T-cell (primary cell): ENCODE measurements at places on chromosomes 7 and 10.

DNA sequence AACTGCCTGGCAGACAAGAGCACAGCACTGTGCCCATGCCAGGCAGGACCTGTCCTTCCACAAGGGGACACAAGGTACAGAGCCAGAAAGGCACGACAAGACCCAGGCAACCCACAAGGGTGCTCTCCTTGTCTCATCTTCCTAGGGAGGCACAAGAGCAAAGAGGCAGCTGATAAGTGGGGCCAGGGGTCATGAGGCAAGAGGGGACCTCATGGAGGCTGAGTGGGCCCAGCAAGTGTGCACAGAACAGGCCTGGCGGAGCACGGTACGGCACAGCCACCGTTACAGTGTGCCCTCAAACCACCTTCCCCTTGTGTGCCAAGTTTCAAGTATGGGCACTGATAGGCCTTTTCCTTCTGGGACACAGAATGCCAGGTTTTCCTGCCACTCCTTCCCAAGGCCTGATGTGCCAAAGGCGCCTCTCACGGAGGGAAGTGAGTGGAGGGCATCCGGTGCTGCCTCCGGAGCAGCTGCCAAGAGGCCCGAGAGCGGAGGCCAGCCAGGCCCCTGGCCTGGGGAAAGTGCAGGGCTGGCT is 75.6 kb downstream of the FAM53B start:
- DNase-seq = no peak

GRCh38 chr10:52334595-52334994 is 20.5 kb downstream of the DKK1 start:
- no peak for DNase-seq

- no peak for DNase-seq
Measured at GRCh38 chr10:9291081-9291480, 1236.6 kb downstream of the GATA3 start.

- no peak for DNase-seq
Measured at GRCh38 chr10:5552376-5553321, 27.9 kb downstream of the CALML3 start.

- DNase-seq = no peak
Measured at GRCh38 chr7:137241655-137242360, 101.7 kb downstream of the PTN start.

- no peak for DNase-seq
Measured at GRCh38 chr7:78023191-78023590, 224.6 kb downstream of the PHTF2 start.

- no peak for DNase-seq
Measured at GRCh38 chr10:47062441-47063200, 151.4 kb downstream of the PTPN20 start.

DNA sequence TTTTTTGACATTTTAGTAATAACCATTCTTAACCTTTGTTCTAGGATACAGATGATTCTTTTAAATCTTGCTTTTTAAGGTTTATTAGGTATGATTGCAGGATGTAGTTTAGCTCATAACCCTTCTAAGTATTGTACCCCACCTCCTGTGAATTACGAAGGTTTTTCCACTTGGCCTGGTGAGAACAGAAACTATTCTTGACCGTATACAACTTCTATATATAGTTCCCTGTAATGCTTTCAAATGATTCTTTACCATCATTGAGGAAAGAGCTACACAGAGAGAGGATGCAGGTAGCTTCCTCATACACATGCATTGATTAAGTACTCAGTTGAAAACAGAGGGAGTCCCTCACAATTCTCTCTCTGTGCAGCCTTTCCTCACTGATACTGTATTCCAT is 86.3 kb downstream of the PALS2 start:
- no peak for DNase-seq

- DNase-seq = no peak
Measured at GRCh38 chr7:32511791-32512190, 16.5 kb downstream of the AVL9 start.

DNA sequence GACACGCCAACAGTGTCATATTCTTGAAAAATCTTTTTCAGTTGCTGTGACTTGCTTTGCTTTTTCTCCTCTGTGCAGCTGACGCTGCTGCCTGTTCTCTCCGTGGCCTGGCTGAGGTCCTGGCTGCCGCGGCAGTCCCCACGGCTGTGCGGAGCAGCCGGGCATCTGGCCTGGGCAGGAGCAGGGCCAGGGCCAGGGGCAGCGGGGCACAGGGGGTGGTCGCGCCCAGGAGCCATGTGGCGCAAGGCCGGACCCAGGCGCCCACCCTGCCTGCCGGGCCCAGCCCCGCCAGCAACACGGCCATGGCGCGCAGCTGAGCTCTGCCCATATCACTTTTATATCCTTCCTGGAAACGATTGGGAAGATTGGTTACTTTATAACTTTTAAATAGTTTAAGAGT is 109.4 kb upstream of the ACBD5 start:
- no peak for DNase-seq

GRCh38 chr10:122348512-122348911 is 26.0 kb upstream of the PLEKHA1 start:
- no peak for DNase-seq

DNA sequence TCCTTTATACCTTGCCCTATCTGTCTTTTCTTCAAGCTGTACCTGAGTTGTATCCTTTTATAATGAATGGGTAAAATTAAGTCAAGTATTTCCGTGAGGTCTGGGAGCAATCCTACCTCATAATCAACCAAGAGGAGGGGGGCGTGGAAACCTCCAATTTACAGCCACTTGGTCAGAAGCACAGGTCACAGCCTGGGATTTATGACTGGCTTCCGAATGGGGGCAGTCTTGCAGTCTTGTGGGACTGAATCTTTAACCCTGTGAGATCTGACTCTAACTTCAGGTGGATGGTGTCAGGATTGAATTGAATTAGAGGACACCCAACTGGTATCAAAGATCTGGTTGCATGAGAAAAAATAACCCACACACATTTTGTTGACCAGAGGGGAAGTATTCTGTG is 23.5 kb upstream of the KCNMA1 start:
- DNase-seq = no peak

GRCh38 chr7:74473116-74473515 is 19.4 kb downstream of the GTF2IRD1 start:
- no peak for DNase-seq

DNA sequence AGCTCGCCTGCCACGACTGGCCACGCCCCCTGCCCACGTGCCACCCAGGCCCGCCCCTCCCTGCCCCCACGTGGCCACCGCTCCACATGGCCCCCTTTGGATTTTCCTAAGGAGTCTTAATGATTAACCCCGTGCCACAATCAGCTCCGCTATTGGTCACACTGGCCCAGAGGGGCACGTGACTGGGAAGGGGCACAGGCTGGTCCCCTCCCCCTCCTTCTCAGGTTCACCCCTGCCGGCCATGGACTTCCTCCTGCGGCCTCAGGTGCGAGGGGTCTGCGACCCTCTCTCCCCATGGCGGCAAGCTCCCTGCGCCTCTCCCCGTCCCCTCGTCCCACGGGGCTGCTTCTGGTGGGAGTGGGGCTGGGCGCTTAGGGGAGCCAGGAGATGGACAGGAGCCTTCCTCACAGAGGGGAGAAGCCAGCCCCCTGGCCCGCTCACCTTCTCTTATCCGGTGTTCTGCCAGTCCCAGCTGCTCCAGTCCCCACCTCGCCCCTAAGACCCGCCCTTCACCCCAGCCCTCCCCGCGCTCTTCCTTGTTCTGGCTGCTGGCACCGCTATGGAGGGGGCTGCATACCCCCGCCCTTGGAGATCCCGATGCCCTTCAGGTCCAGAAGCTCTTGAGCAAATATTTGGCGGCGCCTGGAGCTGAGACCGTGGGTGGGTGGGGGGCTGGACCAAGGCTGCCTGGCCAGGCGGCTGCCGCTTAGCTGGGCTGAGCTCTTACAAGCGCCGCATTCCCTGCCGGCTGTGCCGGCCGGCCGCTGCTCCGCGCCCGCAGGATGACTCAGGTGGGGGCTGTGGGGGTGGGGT is 3.2 kb downstream of the SLC4A2 start:
- no peak for DNase-seq

DNA sequence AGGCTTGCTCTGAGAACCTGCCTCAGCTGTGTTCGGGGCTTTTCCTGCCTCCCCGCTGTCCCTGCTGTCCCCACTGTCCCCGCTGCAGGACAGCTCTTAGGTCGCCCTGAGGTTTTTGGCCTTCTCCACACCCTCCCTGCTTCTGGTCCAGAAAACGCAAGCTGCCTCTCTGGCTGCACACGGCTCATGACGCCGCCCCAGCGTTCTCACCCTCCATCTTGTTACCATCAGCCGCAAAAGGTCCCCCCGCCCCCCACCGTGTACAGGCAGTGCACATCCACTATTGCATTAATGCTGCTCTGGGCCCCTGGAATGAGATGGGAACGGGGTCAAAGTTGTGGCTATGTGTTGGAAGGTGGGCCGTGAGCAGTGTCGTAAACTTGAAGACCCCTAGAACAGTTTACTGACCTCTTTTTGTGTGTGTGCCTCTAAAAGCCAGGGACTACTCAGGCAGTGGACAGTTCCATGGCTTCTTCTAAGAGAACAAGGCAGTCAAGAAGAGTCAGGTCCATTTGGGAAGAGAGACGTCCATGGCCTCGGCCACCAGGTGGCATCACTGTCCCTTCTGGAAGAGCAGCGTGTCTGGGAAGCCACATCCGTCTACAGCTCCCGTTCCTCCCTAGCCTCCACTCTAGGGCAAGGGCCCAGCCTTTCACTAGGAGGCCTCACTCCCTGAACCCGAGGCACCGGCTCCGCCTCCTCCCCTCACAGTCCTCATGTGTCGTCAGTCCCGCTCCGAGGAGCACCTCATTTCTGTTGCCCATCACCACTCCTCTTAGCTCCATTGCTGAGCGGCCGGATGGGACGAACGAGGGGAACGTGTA is 38.5 kb upstream of the MKRN1 start:
- peak; percentile 41 for DNase-seq

DNA sequence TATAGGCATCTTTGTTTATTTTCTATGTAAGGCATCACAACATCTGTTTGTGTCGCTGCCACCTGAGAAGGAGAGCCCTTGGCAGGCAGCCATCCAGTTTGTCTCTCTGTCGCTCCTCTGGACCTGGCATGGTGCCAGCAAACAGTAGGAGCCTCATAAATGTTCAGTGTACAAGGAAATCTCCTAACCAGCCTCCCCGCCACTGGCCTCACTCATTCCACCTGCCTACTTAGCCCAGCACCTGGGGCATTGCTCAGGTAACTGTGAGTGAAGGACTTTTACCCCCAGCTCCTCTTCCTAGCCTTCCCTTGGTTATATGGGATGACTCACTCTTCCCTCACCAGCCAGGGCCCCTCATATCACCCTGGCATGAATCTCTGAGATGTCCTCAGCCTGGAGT is 61.7 kb upstream of the NPTX2 start:
- no peak for DNase-seq

GRCh38 chr10:71333129-71333887 is 14.2 kb downstream of the SLC29A3 start:
- DNase-seq = no peak

- DNase-seq = no peak
Measured at GRCh38 chr10:45151467-45152214, 150.9 kb downstream of the ZNF22 start.

GRCh38 chr10:72020914-72021809 is 57.0 kb downstream of the CHST3 start:
- no peak for DNase-seq

DNA sequence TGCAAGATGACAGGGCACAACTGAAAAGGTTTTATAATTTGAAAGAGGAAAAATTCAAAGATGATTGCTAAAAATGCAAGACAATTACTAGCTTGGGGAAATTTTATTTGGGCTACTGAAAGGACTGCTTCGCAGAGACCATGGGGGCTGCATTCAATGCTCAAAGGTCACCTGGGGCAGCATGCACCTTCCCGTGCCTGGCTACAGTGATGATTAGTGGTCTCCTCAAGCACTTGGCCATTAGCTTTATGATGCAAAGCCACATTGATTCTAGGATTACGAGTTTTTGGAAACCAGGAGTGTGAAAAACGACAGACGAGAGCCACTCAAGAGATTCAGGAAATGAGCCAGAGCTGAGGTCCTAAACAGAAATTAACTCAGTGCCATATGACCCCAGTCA is 764.6 kb downstream of the PHTF2 start:
- DNase-seq = no peak

- no peak for DNase-seq
Measured at GRCh38 chr7:54426406-54426805, 115.8 kb upstream of the VSTM2A start.

DNA sequence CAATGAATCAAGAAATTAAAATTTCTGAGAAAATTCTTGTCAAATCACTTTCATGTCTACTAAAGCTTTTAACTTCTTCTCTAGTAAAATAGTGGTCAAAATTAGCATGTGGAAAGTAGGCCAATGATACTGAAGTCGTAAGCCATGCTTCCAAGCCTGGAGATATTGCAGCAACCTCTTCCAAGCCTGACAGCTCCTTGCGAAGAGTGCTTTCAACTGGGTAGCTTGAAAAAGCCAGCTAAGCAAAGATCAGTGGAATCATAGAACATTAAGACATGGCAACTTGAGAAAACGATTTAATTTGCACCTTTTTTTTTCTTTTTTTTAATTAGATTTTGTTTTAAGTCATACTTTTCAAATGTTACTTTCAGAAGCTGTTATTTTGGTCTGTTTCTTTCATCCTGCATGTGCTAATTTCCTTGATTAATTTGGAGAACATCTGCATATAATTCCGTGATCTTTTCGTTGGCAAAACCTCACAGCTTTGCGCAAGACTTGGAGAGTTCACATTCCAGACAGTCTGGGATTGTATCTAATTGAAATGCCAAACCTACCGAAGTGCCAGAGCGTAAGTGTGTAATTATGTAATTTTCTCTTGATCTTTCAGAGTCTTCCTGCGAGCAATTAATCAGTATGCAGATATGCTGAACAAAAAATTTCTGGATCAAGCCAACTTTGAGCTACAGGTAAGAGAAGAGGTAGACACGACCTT is 142.2 kb upstream of the INSYN2A start:
- DNase-seq = no peak

DNA sequence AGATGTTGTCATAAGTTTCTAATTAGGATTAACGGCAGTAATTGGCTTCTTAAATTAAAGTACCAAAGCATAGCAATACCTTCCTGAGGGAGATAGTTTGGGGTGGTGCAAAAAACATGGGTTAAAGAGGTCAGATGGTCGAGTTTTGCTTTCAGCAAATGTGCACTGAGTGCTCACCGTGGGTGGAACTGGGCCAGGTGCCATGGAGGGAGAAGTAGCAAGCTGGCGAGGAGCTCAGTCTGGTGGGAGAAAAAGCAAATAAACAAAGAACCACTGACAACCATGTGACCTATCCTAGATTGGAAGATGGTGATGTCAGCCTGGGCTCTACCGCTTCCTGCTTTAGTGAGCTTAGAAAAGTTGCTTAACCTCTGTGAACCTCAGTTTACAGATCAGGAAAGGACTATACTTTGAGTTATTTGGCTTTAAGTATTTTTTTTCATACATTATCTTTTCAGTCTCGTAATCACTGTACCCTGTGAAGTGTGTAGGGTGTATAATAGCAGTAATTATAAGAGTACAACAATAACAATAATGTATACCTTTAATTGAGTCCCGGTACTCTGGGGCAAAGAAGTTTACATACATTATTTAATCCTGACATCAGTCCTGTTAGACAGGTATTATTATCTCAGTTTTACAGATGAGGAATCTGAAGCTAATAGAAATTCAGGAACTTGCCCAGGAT is 69.0 kb upstream of the PDCD4 start:
- DNase-seq = peak; percentile 58

DNA sequence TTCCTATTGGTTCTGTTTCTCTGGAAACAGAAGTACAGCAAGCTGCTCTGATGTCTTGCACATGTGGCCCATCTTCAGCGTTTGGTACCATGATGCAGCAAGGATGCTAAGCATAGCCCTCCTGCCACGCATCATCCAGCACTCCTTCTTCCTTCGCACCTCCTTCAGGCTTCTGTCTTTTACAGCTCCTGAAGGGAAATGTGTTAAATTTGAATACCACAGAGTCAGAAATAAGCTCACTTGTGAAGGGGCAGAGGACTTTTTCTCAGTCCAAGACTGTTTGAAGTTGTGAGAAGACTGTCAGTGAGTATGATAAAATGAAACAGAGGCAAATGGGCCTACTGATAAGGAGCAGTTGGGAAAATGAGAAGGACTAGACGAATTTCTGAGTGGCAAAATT is 20.7 kb downstream of the TSPAN13 start:
- no peak for DNase-seq
